Hematopoietic multipotent progenitor cell treated with erythropoietin and hydrocortisone succinate and interleukin-3 and kit ligand, for 17 days (in vitro differentiated cells): ENCODE measurements at places on chromosomes 4 and X.

DNA sequence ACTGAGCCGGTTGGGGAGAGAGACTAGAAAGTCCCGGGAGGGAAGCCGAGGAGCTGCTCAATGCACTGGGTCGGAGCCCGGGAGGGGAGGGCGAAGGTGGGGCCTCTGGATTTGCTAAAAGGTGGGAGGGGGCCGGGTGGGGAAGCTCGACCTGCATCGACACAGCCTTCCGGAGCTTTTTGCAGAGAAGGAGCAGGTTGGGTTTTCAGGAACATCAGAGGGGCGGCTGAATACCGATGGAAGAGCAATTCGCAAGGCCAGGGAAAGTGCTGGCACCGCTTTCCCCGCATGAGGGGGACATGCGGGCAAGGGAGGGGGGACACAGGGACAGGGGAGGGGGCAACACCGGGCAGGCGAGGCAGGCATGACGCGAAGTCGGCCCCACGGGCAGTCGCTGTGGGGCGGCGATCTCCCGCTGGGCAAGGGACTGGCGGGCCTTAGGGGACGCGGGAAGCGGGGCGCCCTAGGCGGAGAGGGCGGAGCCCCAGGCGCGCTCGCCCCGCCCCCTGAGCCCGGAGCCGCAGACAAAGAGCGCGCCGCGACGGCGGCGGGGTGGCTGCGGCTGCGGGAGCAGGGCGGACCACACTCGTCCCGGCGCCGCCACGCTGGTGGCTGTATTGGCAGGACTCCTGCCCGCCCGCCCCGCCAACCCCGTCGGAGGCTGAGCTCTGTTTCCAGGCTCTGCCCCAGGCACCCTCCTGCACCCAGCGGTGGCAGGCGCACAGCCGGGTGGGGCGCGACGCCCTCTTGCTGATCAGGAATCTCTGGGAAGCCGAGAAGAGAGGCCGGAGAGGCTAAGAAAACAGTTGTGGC is 11.6 kb downstream of the PDZD4 start:
- no peak for DNase-seq

- no peak for DNase-seq
Observed at GRCh38 chr4:2261853-2262144, at the start of gene MXD4. TSS of gene MXD4 (minus strand) at chr4:2262109. CDS start at chr4:2261980, 129 bp downstream.

GRCh38 chr4:145533001-145533400 is 51.3 kb downstream of the SMAD1 start:
- no peak for DNase-seq

GRCh38 chrX:150899191-150899757 is 806 bp upstream of the CD99L2 start:
- peak; percentile 19 for DNase-seq

GRCh38 chrX:40041915-40042314 is 55.8 kb downstream of the BCOR start:
- DNase-seq: no peak

DNA sequence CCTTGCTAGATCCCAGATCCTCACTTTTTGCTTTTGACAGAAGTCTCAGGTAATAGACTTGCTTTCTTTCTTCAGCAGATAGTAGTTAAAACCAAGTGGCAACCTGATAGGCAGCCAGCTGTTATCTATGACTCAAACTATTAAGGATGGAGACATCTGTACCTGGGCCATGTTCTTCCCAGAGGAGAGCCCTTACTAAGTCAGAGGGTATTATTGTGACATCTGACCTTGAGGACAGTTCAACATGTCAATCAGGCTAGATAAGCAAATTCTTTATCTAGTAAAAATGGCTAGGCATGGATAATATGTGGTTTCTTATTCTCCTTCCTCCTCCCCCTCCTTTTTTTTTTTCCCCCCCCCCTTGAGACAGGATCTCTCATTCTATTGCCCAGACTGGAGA is 39.2 kb downstream of the TRIM2 start:
- DNase-seq: no peak

DNA sequence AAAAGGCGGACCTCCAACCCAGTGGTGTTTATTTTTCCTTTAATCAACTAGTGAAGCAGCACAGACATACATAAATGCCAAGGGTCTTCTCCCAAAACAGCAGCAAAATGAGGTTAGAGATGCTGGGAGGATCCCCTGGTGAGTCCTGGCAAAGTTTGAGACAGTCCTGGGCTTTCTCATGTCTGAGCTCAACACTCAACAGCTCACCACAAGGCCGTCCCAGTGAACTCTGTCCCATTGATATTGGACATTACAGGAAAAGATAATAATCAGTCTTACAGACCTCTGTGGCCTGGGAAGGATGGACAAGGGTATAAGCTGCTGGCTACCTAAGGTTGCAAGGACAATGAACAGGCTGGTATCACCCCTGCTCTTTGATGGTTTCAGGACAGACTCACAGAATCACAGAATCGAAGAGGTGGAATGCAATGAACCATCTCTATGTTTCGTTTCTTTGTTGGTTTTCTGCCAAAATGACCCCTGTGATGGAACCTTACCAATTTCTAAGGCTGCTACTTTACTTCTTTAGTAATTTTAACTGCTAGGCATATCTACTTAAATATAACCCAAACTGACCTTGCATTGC is 551.8 kb downstream of the RAB28 start:
- DNase-seq: no peak

DNA sequence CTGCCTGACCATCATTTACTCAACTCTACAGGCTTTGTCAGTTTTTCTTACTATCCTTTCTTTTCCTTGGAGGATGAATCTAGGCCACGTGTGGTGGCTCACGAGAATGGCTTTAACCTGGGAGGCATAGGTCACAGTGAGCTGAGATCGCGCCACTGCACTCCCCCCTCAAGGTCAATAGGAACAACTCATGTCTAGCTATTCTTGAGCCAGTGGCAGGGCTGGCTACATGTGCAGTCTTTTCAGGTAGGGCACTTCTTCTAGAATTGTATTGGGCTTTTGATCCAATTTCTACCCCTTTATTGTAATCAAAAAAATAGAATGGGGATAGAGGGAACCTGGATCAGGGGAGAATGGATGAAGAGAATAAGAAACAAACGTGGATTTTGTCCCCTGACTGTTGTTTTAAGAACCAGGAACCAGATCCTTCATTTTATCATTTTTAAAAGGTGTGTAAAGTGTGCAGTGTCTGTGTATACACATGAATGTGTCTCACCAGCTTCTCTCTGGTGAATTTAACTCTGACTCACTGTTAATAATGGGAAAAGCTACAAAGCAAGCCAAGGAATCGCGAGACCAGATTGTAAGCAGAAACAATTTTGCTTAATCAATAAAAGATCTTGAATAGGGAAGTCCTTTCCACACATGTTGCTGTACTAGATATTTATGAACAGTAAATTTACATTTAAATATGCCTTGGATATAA is 283.9 kb upstream of the GPC4 start:
- no peak for DNase-seq

GRCh38 chr4:72352711-72353110 is 216.3 kb downstream of the ADAMTS3 start:
- DNase-seq: no peak

DNA sequence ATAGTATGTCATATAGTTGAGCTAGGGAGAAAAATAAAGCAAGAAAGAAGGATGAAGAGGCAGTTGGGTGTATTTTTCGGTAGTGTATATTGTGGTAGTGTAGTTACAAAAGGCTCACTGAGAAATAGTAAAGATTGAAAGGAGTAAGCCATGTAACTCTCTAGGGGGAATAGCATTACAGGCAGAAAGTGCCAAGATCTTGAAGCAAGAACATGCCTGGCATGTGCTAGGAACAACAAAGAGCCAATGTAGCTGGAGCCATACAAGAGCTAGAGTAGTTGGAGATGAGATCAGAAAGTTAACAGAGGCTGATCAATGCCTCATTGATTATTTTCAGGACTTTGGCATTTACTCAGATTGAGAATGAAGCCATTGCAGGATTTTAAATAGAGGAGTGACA is 3.0 kb downstream of the ABCE1 start:
- no peak for DNase-seq

- DNase-seq: no peak
Observed at GRCh38 chr4:188091-188490, 63.8 kb downstream of the ZNF718 start.

GRCh38 chr4:165210566-165210965 is 3.2 kb downstream of the KLHL2 start:
- no peak for DNase-seq

GRCh38 chr4:33302321-33302720 is 2582.2 kb downstream of the PCDH7 start:
- no peak for DNase-seq

- DNase-seq: no peak
Observed at GRCh38 chr4:105455998-105456397, 17.9 kb downstream of the PPA2 start.

GRCh38 chrX:38817004-38817703 is 15.9 kb downstream of the MID1IP1 start:
- DNase-seq: no peak
